Ascending aorta (tissue), 2 donors: ENCODE measurements at places on chromosomes 1 and 21.

- DNase-seq: no peak
Observed at GRCh38 chr1:66304128-66304527, 229.8 kb upstream of the SGIP1 start.

DNA sequence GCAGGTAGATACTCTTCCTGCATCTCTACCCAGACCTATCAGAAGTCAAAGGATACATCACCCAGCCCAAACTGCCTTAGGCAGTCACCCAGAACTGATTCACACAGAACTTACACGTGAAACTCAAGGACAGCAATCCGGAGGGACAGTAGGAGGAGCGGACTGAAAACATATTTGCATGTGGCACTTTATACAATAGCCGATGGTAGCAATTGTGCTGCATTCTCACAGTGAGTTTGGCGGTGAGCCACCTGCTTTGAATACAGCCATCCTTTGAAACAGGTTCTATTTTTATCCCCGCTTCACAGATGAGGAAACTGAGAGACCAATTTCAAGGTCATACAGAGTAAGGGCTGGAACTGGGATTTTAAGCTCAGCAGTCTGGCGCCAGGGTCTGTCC lies 69.5 kb downstream of the EDEM3 start:
- no peak for DNase-seq

- DNase-seq: no peak
Observed at GRCh38 chr1:25579292-25580252, 36.2 kb downstream of the LDLRAP1 start.

DNA sequence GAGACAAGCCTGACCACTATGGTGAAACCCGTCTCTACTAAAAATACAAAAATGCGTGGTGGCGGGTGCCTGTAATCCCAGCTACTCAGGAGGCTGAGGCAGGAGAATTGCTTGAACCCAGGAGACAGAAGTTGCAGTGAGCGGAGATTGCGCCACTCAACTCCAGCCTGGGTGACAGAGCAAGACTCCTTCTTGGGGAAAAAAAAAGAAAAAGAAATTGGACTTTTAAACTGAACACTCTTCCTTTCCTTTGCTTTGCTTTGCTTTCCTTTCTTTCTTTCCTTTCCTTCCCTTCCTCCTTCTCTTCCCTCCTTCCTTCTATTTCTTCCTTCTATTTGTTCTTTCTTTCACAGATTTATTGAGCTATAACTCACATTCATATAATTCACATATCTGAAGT lies 43.3 kb upstream of the PUM1 start:
- DNase-seq: no peak

- DNase-seq: no peak
Observed at GRCh38 chr1:14498839-14499238, 99.6 kb upstream of the KAZN start.

DNA sequence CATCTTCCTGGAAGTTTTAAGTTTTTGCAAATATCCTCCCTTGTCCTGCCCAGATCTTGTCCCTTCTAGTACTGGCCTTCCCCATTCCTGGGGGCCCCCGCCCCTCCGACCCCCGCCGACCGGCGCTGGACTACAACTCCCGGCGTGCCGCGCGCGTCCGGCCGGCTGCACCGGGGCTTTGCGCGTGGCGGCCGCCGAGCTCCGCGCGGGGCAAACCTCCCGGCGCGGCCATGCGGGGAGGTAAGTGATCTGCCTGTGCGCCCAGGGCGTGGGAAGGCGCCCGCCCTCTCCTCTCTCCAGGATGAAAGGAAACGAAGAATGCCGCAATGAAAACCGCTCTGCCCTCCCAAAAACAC lies 3.2 kb upstream of the SAMD13 start:
- no peak for DNase-seq

DNA sequence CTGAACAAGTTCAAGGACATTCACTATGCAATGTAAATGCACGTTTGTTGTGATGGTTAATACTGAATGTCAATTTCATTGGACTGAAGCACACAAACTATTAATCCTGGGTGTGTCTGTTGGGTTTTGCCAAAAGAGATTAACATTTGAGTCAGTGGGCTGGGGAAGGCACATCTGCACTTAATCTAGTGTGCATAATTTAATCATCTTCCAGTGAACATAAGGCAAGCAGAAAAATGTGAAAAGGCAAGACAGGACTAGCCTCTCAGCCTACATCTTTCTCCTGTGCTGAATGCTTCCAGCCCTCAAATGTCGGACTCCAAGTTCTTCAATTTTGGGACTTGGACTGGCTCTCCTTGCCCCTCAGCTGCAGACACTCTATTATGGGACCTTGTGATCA lies 40.1 kb downstream of the PRPF38A start:
- DNase-seq: no peak

- DNase-seq: no peak
Observed at GRCh38 chr1:23276531-23276930, 59.2 kb upstream of the HTR1D start.

DNA sequence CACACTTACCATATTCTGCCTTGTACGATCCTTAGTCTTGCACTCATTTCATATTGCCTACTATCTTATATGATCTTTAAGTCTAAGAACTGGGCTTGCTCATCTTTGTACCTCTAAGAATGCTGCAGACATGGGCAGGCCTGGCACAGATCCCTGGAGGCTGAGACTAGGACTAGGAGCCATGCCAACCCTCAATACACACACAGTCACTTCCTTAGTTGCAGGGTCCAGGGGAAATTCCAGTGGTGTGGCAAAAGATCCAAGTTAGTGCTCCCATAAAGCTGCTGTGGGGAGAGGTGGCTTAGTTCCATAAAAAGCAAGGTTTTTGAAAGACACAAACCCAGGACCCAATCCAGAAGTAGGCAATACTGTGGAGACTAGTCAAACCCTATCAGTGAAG lies 59.9 kb downstream of the CYYR1 start:
- DNase-seq: no peak

GRCh38 chr1:223714849-223715603 lies 2.7 kb downstream of the CAPN2 start:
- no peak for DNase-seq

GRCh38 chr21:36709868-36710728 lies 11.2 kb downstream of the SIM2 start:
- no peak for DNase-seq

DNA sequence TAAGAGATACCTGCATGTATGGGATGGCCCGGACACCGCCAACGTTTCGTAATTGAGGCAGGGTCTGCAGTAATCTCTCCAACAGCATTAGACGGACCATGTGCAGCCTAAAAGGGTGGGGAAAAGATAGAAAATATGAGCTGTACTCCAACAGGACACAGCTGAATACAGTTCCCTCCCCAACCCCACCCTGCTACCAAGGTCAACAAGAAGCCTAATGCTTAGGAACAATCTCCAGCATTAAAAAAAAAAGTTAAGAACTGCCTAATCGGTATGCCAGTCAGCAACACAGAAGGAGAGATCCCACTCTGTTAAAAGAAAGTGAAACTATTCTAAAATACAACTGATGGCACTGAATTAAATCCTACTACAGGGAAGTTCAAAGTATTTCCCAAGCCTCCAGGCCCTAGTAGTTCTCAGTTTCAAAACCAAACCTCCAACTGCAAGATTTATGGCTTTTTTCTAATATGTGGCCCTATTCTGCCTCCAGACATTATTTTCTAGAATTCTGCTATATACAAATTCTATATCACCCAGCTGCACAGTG lies 81.0 kb downstream of the UBR4 start:
- DNase-seq: no peak
